Endothelial cell (in vitro differentiated cells): ENCODE measurements at places on chromosomes 7 and 10.

DNA sequence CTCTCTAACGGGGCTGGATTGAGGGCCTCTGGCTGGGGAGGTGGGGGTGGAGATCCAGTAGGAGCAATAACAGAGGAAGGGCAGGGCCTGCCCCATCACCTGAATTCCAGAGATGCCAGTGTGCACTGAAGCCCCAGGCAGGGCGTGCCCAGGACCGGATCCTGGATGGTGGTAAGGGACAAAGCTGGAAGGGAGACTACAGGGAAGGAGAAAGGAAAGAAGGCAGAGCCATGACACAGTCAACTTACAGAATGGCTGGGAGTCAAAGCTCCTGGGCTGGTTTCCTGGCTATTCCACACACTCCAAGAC lies 666 bp downstream of the TMEM139 start:
- H3K27me3 ChIP-seq = peaks cover 24% of the 10 kb centered on the region
- no peak overlapping the region for H3K27ac ChIP-seq
- peaks cover 53% of the 10 kb centered on the region for H3K4me1 ChIP-seq
- DNase-seq = no peak
- peak overlapping the region; percentile 75 for H3K4me3 ChIP-seq

GRCh38 chr10:46560381-46560780 lies 3.9 kb upstream of the GPRIN2 start:
- peaks cover 2% of the 10 kb centered on the region for H3K4me1 ChIP-seq
- H3K36me3 ChIP-seq = no peaks in the 10 kb centered on the region
- DNase-seq = peak; percentile 6
- H3K27me3 ChIP-seq = peaks cover 16% of the 10 kb centered on the region

- H3K4me1 ChIP-seq = no peaks in the 10 kb centered on the region
- DNase-seq = no peak
- no peak overlapping the region for H3K27ac ChIP-seq
- no peak overlapping the region for H3K4me3 ChIP-seq
These were observed 68.2 kb downstream of the CLEC2L start for GRCh38 chr7:139591550-139592195.

DNA sequence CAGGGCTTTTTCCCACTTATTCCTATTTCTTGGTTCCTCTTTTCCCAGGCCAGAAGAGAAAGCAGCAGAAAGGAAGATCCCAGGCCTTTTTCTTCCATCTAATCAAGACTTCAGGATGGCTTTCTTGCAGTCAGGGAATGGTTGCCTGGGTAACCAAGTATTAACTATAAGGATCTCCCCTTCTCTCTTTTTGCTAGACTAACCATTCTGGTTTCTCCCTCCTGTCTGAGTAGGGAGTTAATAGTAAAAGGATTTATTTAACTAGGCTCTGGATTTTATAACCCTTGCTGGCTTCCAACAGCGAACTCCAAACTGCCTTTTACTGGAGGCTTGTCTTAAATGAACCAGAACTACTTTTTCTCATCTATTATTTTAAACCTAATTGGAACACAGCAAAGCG lies 90.4 kb downstream of the GRM8 start:
- H3K27me3 ChIP-seq = no peaks in the 10 kb centered on the region
- no peaks in the 10 kb centered on the region for H3K4me1 ChIP-seq
- H3K4me3 ChIP-seq = no peak overlapping the region
- H3K36me3 ChIP-seq = no peaks in the 10 kb centered on the region
- no peak for DNase-seq
- H3K27ac ChIP-seq = no peak overlapping the region

- no peaks in the 10 kb centered on the region for H3K36me3 ChIP-seq
- no peak overlapping the region for H3K27ac ChIP-seq
- H3K4me3 ChIP-seq = no peak overlapping the region
- H3K4me1 ChIP-seq = no peaks in the 10 kb centered on the region
- no peak for DNase-seq
These were observed 47.3 kb upstream of the PIP4K2A start for GRCh38 chr10:22761569-22762220.

DNA sequence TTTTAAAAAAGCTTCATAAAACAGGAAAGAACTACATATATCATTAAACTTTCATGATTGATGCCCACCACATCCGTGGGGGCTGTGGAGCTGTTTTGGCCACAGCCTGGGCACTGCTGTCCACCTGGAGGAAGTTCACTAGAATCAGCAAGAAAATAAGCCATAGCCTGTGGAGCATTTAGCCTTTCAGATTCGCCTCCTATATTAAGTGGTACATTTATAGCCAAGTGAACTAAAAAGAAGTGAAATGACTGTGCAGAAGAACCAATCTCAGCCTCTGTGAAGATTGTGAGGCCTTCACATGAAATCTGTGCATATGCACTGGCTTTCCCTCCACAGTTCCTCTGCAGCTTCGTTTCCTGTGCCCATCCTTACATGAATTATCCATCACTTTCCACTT lies 23.5 kb downstream of the WNT16 start:
- peaks cover 5% of the 10 kb centered on the region for H3K36me3 ChIP-seq
- no peak overlapping the region for H3K27ac ChIP-seq
- DNase-seq = no peak
- no peak overlapping the region for H3K4me3 ChIP-seq
- H3K27me3 ChIP-seq = peaks cover 1% of the 10 kb centered on the region

GRCh38 chr10:33542752-33543505 lies 208.5 kb upstream of the NRP1 start:
- H3K27me3 ChIP-seq = no peaks in the 10 kb centered on the region
- no peaks in the 10 kb centered on the region for H3K4me1 ChIP-seq
- H3K36me3 ChIP-seq = no peaks in the 10 kb centered on the region
- H3K4me3 ChIP-seq = no peak overlapping the region
- no peak overlapping the region for H3K27ac ChIP-seq

DNA sequence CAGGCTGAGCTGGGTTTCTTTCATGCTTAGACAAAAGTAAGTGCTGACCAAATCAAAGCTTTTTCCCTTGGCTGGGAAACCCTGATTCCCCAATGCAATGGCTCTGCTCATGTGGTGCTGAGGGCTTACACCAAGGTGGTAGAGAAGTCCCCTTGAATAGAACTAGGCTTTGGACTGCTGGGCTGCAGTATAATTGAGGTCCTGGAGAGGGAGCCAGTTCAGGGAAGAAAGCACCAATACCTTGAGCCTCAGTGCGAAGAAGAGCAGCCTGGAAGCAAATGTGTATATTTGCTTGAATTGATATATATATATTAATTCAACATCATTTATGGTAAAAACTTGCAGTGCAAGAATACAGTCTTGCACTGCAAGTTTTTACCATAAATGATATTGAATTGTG lies 391.1 kb downstream of the RPS24 start:
- no peak overlapping the region for H3K27ac ChIP-seq
- H3K4me1 ChIP-seq = peaks cover 3% of the 10 kb centered on the region
- no peak overlapping the region for H3K4me3 ChIP-seq
- H3K36me3 ChIP-seq = no peaks in the 10 kb centered on the region
- no peaks in the 10 kb centered on the region for H3K27me3 ChIP-seq
